ENCODE measurements at places on chromosomes 5 and 9.

DNA sequence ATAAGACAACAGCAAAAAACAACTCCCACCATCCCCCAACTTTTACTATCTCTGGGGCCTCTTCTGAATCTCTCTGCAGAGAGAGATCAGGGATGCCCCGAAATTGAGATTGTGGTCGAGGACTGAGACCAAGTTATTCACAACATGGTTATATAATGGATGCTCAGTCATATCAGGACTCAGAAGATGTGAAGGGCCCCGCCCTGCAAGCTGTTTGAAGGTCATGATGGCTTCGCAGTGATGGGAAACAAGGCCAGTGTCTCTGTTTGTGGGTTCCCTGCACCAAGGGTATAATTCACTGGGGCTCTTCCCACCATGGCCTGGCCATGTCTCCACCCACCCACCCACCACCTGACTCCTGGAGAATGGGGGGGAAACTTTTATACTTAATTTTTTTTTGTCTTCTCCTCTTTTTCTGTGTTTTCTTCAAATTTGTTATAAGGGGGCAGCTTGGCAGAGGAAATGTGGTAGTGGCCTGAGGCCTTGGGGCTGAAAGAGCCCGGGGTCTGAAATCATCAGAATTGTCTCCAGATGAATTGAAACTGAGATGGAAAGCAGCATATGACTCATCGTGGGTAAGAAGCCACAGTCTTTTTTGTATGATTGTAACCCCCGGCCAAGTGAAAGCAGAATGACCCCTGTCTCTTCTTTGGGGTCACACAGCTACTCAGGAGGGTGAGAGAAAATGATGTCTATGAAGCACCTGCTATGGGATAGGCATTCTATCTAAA, 15.0 kb upstream of the TEX48 start:
- no peak for DNase-seq

GRCh38 chr9:81150016-81150625, 539.2 kb downstream of the TLE1 start:
- no peak for DNase-seq

DNA sequence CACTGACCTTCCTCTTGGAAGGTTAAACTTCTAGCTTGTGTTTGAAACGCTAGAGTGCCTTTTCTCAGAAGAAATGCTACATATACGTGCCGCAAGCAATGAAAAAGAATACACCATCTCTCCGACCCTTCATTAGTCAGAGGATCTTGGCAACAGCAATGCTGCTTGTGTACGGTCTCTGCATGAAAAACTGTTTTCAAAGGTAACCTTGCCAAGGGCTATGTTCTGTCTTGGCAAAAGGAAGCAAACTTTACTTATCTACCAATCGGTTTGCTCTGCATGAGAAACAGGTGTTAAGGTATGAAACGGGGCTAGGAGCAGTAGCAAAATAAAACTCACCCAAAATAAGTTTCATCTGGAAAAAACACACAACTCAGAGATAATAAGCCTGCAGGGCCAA, 297.8 kb downstream of the FBXL17 start:
- DNase-seq: no peak

DNA sequence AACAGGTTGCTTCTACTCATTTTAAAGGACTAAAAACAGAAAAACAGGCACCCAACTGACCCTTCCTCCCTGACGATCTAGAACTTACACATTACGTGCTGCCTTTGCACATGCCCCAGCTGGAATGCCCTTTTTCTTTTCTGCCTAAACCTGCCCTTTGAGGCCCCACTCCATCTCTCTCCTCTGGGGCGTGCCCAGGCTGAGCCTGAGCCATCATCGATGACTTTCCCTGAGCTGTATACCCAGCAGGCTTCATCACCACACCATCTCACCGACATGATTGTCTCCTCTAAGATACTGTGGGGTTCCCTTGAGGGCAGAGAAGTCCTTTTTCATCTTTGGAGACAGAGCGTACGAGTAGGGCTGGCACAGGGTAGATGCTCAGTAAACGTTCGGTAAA, 24.1 kb upstream of the GABBR2 start:
- DNase-seq: no peak

DNA sequence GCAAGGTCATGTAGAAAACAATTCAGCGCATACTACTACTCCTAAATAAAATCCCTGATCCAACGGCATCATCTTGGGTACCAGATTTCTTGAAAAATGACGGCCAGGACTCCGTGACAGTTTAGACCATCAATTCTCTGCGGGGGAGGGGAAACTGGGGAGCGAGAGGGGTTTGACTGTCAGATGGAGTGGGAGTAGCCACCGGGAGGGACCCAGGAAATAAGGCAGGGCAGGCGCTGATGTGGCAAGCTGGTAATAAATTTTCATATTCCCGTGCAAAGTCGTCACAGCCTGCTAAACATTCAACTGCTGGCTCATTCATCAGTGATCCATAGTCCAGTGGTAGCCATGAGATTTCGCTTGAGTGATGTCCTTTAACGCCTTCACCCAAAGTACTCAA, 457 bp upstream of the CDH18 start:
- no peak for DNase-seq

All from HCT116 (cell line).